Endodermal cell (in vitro differentiated cells): ENCODE measurements at places on chromosomes 2 and 18.

GRCh38 chr2:233414273-233414654, 60.0 kb downstream of the DGKD start:
- no peak for DNase-seq

- DNase-seq: no peak
Measured at GRCh38 chr18:57004366-57005121, 142.3 kb upstream of the BOD1L2 start.

- DNase-seq: no peak
Measured at GRCh38 chr2:224658780-224659405, 57.3 kb downstream of the CCDC195 start.

DNA sequence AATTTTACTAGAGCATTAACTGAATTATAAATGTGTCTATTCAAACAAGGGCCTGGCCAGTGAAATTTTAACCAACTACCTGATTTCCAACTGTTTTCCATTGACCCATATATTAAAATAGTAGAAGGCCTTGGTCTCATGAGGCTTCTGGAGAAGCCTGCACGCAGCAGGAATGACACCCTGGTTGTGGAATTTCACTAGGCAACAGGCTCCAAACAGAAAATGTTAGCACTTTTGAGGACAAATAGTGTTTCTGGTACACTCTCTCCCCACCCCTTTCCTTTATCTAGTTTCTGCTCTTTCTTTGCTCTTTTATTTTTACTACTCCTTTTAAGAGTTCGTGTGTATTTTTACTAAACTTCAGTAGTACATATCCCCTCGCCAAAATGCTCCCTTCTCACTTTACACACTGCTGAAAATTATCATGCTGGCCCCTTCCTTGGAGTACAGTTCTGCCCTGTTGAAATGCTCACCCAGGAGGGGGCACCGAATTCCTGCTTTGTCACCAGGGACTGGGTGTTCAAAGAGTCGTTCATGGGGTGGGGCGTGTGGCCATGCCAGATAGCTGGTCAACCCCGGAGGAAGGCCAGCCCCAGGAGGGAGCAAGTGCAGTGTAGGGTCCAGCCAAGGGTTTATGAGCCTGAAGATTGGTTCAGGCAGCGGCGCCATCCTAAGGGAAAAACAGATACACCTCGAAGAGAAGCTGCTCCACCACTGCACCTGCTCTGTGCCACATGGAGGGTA, 22.1 kb upstream of the COL6A3 start:
- no peak for DNase-seq

- no peak for DNase-seq
Measured at GRCh38 chr2:101356055-101356454, 31.2 kb downstream of the CREG2 start.

- DNase-seq: no peak
Measured at GRCh38 chr18:25464227-25464626, 112.3 kb upstream of the ZNF521 start.

DNA sequence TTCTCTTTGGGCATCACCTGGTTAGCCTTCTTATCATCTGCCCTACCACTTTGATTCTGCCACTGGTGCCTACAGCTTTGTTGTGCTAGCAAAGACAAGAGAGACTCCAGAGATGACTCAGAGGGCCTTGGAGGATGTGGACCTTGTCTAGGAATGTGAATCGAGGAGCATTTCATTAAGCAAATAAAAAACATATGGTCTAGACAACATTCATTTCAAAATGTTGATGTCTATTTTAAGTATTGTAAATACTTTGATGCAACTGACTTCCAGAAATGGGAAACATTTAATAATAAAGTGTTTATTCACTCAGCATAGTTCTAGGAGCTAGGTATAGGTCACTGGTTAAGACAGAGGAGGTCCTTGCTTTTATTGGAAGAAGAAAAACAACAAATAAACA, 195.5 kb downstream of the CDCA7 start:
- no peak for DNase-seq

DNA sequence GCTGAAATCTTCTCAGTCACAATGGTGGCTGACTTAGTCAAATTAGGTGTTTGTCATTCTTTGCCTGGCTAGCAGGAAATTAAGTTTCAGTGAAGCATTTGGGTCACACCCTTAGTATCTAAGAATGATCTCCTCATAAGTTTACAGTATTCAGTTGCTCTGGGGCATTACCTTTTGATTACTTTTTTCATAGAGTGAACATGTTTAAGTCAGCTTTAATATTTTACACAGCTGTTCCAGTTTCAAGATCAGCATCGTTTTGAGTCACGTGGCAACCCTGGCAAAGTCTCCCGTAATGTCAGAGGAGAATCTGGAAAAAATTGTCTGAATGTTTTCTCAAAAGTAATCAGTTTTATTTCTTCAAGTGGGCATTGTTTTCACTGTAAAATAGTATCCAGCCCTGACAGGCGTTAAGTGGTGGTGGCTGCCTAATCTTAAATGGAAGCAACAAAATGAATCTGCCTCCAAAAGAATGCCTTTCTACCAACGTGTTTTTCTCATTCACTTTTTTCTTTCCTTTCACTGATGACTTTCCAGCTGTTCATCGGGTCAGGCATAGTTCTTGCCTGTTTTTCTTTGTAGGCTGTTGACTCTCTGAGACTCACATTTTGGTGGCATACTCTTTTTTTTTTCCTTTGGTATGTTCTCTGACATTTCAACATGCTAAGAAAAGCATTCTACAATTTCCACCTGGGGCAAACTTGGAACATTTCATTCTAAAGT, 319.6 kb upstream of the TCF4 start:
- DNase-seq: no peak

DNA sequence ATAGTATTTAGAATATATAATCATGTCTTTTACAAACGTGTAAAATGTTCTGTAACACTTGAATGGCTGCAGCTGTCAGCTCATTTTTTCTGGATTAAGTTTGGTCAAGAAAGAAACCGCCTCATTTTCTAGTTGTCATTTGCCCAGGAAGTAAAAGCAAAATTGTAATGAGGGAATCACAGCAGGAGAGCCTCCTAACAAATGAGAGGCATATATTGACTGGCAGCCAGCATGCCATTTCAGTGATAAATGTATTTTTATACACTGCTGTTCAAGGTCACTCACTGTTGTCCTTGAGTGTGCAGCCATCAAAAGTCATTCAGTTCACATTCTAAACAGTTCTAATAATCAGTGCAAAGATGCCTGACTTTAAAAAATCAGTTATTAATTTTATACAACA, 144.3 kb upstream of the BOD1L2 start:
- no peak for DNase-seq

GRCh38 chr18:49778826-49779465, 34.4 kb downstream of the ACAA2 start:
- DNase-seq: peak; percentile 68

DNA sequence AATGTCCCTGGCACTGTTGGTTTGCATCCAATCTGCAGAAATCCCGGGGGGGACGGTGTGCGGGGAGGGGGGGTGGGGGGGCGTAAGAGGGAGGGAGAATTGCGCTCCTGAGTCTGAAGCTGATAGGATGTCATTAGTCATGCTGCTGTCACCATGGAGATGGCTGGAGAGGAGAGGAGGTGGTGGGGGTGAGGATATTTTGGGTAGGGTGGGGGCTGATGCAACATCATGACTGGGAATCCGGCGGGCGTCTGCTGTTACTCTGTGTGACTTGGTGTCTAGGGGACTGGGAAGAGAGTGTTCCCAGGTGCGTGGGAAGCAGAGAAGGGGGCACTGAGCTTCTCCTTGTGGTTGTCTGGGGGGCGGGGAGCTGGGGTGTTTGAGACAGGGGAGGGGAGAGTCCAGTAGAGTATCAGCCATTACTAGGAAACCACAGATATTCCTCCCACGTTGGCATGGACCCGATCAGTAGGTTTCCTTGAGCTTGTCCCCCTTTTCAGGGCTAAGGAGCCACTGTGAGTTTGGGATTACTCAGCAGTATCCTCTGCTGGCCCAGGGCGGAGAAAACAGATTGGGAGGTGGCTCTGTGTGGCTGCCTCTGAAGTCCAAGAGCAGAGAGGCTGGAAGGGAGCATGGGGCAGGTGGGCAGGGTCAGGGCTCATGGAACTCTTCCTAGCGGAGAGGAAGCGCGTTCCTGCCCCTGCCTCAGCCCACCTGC, 18.9 kb downstream of the TET3 start:
- peak; percentile 68 for DNase-seq

DNA sequence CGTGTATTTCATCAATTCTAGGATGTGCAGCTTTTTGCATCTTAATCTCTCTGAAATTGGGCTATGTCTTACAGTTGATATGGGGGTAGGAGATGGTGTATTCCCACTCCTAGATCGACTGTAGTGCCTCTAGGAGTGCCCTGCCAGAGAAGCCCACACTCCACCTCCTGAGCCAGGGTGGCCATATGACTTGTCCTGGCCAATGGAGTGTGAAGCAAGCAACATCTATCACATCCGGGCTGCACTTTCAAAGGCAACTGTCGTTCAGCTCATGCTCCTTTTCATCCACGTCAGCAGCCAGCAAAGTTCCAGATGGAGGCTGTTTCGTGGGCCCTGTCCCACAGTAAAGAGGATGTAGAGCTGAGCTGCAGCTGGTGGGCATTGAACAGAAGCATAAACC, 149.4 kb upstream of the SLC1A4 start:
- DNase-seq: no peak

GRCh38 chr2:113829761-113830160, 60.1 kb upstream of the ACTR3 start:
- peak; percentile 18 for DNase-seq

- DNase-seq: no peak
Measured at GRCh38 chr2:36493306-36493705, 104.7 kb downstream of the FEZ2 start.

DNA sequence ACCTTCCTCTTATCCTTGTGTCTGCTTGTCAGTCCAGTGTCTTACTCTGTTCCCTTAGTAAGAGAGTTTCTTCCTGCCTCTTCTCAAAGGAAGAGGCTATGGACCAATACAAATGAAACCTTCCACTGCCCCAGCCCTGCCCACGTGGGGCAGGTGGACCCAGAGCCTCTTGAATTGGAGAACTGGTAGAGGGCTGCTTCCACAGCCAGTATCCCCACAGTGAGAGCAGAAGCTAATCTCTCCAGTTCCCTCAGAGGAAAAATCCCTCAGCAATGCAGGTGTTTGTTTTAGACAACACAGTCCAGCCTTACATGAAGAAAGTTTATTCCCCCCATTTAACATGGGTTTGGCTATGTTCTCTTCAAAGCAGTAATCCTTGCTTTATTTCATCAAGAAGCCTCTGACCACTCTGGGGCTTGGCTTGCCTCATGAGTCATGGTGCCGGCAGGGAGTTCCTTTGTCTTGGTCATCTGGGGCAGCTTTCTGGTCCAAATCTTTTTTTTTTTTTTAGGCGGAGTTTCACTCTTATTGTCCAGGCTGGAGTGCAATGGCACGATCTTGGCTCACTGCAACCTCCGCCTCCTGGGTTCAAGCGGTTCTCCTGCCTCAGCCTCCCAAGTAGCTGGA, 6.5 kb upstream of the CYBRD1 start:
- DNase-seq: peak; percentile 69

GRCh38 chr18:47831351-47831750, 99.1 kb downstream of the SMAD2 start:
- no peak for DNase-seq

- no peak for DNase-seq
Measured at GRCh38 chr2:6750411-6751158, 115.1 kb downstream of the CMPK2 start.

DNA sequence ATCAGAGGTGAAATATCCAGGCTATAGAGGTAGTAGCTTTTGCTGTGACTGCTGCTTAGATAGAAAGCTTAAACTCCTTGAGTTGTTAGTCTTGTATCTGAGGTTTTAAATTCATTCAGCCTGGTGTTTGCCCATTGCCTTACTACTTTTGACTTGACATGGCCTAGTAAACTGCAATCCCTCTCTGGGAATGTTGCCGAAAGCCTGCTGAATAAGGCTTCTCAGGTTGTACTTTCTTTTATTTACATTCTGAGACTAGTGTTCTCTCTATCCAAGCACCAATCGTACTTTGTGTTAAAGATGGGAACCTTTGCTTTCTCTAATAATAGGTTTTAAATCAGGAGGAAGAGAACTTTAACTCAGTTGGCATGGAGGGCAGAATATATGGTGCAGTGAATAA, 357.6 kb upstream of the CWC22 start:
- no peak for DNase-seq

GRCh38 chr18:57581301-57581934, 5.1 kb downstream of the FECH start:
- no peak for DNase-seq

GRCh38 chr2:96144481-96145035, 682 bp downstream of the DUSP2 start:
- DNase-seq: peak; percentile 80

- no peak for DNase-seq
Measured at GRCh38 chr18:25651553-25651952, 299.6 kb upstream of the ZNF521 start.

- no peak for DNase-seq
Measured at GRCh38 chr2:208150956-208151355, 5.0 kb upstream of the CRYGB start.

DNA sequence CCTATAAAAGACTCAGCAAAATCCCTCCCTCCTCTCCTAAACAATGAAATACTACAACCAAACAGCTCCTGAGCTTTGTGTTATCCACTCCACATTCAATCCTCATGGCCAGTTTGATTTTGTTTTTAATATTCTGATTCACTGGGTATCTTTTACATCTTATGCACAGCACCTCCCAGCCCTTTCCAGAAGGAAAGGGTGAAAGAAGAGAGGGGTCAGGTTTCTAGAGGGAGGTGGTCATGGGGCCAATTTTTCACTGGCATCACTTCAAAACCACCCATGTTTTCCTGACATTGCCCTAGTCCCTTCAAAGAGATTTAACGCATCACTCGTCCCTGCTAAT, 315.6 kb downstream of the LPIN1 start:
- DNase-seq: no peak

DNA sequence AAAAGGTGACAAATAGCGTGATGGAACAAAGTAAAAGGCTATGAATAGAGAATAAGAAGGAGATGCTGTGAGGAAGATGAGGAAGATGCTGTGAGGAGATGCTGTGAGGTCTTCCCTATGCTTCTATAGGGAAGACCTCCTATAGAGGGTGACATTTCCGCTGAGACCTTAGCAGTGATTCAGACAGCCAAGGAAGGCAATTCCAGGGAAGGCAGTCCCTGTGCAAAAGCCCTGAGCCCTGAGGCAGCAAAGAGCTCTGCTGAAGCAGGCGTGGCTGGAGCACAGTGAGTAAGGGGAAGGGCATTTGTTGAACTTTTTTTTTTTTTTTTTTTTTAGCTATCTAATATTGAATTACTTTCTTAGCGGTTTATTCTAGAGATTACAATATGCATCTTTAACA, 142.7 kb upstream of the FOSL2 start:
- DNase-seq: no peak
